ENCODE measurements at places on chromosomes 5 and 9. TPM values are rescaled to one million over a fixed set of nuclear protein-coding genes. Genes with fewer than 3 reads are reported as not detected.

The EGFL7 gene
- 161 TPM for total RNA-seq

The SLC24A2 gene
- under 0.01 TPM for total RNA-seq

The PIP5KL1 gene
- total RNA-seq, result 1.0 TPM

The FOXD4L4 gene
- not detected for total RNA-seq

The C9 gene
- 0.38 TPM for total RNA-seq

The SNCB gene
- total RNA-seq, result not detected

The CYSRT1 gene
- not detected for total RNA-seq

The WNT8A gene
- not detected for total RNA-seq

The ADCY2 gene
- 18.5 TPM for total RNA-seq

The FAM81B gene
- total RNA-seq, result not detected

The NEUROG1 gene
- total RNA-seq, result not detected

The SPATA31D3 gene
- total RNA-seq, result not detected

The PCDHA10 gene
- total RNA-seq, result 1.9 TPM

The IGFBPL1 gene
- not detected for total RNA-seq

The CCDC183 gene
- total RNA-seq, result 0.82 TPM

The CAST gene
- 296 TPM for total RNA-seq

The CDC42SE2 gene
- total RNA-seq, result 48.3 TPM

The GABRP gene
- total RNA-seq, result 0.75 TPM

The SLC6A18 gene
- not detected for total RNA-seq

The C5orf34 gene
- total RNA-seq, result 3.9 TPM

The QRFP gene
- total RNA-seq, result not detected

The MAMDC4 gene
- total RNA-seq, result 1.1 TPM

The GAS1 gene
- 53.1 TPM for total RNA-seq

The LRRC19 gene
- not detected for total RNA-seq

The ECSCR gene
- total RNA-seq, result 15.8 TPM

The SLCO4C1 gene
- 0.33 TPM for total RNA-seq

The RMRP gene
- total RNA-seq, result 5,303 TPM

The HTR4 gene
- not detected for total RNA-seq

The RGMB gene
- total RNA-seq, result 18.7 TPM

The IFNA13 gene
- total RNA-seq, result not detected

The HTR1A gene
- not detected for total RNA-seq

The SPATA31A3 gene
- total RNA-seq, result not detected

The DOLPP1 gene
- total RNA-seq, result 10.0 TPM

The FOXD4L6 gene
- not detected for total RNA-seq

The COL15A1 gene
- 58.4 TPM for total RNA-seq

The CDC25C gene
- total RNA-seq, result not detected

The ZBED3 gene
- total RNA-seq, result 29.5 TPM

The ADAMTS16 gene
- total RNA-seq, result 2.0 TPM

The IL4 gene
- total RNA-seq, result not detected

The OR13F1 gene
- total RNA-seq, result not detected

The IL7R gene
- total RNA-seq, result 18.4 TPM

The IRF1 gene
- 66.7 TPM for total RNA-seq

The DDX4 gene
- total RNA-seq, result not detected

The PKD2L2 gene
- total RNA-seq, result not detected

The SLC6A3 gene
- total RNA-seq, result not detected

The ADAMTS12 gene
- total RNA-seq, result 13.8 TPM

The SLC34A1 gene
- total RNA-seq, result not detected

The GPR151 gene
- total RNA-seq, result not detected

The CDH6 gene
- 6.8 TPM for total RNA-seq
